Activated CD8-positive, alpha-beta T cell treated with anti-CD3 and anti-CD28 coated beads, Interleukin-2, amount 10 ng/mL, durations not matched to agents 7 days and 5 days (primary cell): ENCODE measurements at places on chromosomes 13 and 19.
A peak's percentile ranks its signal among the peaks of the same experiment; 100 is the strongest.

- peak; percentile 56 for DNase-seq
Observed at GRCh38 chr19:10228920-10229319, 2.2 kb downstream of the S1PR2 start.

GRCh38 chr19:41753936-41754529, 1.3 kb upstream of the CEACAM6 start:
- peak; percentile 78 for DNase-seq

DNA sequence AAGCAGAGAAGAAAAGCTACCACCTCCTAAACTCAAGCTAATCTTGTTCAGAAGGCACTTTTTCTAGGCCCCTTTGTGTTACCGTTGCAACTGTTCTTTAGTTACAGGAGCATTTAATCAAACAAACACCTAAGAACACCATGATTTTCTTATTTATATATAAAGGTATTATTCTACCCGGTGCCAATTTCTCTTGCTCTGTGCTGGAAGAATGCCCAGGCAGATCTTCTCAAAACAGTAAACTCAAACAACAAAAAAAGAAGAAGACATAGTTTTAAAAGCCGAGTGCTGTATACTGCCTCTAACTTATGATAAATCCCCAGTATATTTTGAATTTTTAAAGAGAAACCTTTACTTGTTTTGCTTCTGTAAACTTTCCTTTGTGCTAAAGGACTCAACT, 20.4 kb downstream of the SLC7A1 start:
- DNase-seq = no peak

GRCh38 chr19:51740356-51740755, 11.3 kb downstream of the FPR1 start:
- no peak for DNase-seq
